Activated CD4-positive, alpha-beta T cell treated with anti-CD3 and anti-CD28 coated beads, Interleukin-2, amount 10 ng/mL, durations not matched to agents 7 days and 5 days (primary cell): ENCODE measurements at places on chromosomes 6 and 20.

DNA sequence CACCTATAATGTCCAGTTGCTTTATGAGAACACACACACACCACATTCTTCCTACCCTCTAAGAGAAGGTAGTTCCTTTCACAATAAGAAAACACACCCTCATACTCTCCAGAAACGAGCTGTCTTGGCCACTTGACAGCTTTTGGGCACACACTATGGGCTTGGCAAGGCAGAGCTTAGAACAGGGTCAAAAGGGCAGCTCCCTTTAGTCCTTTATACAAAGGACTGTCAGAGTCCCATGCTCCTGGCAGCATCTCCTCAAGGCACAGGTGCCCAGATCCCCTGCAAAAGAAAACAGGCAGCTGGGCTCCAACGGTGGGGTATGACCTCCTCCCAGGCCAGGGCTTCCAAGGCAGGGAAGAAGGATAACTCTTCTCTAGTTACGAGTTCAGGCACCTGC, 4.9 kb upstream of the LYRM2 start:
- no peak for DNase-seq

DNA sequence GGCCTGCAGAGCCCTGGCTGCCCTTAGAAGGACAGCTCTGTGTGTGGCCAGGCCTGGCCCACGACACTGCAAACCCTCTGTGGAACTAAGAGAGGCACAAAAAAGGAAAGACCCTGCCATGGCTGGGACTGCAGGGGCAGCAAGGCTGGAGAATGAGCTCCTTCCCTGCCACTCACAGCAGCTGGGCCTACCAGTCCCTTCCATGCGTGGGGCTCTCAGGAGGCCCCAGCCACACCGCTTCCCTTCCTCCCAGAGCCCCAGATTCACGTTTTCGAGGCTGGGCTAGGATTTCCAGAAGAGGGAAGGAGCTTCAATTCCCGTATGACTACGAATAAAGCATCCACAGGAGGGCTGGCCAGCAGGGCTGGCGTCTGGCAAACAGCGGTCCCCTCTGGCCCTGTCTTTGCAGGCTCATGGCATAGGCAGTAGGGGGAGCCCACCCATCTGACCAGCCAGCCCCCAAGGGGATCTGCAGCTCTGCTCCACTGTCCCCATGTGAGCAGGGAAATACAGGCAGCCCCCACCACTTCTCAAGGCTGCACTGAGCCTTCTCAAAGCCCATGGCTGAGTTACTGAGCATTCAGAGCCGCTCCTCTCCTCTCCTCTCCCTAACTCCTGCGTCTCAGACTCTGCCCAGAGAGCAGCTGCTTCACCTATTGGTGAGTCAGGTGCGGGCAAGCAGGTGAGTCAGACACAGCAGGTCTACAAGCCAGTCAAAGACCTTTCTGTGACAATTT, 53.1 kb downstream of the NINL start:
- no peak for DNase-seq

GRCh38 chr6:166085500-166085899, 82.2 kb downstream of the TBXT start:
- DNase-seq: no peak

DNA sequence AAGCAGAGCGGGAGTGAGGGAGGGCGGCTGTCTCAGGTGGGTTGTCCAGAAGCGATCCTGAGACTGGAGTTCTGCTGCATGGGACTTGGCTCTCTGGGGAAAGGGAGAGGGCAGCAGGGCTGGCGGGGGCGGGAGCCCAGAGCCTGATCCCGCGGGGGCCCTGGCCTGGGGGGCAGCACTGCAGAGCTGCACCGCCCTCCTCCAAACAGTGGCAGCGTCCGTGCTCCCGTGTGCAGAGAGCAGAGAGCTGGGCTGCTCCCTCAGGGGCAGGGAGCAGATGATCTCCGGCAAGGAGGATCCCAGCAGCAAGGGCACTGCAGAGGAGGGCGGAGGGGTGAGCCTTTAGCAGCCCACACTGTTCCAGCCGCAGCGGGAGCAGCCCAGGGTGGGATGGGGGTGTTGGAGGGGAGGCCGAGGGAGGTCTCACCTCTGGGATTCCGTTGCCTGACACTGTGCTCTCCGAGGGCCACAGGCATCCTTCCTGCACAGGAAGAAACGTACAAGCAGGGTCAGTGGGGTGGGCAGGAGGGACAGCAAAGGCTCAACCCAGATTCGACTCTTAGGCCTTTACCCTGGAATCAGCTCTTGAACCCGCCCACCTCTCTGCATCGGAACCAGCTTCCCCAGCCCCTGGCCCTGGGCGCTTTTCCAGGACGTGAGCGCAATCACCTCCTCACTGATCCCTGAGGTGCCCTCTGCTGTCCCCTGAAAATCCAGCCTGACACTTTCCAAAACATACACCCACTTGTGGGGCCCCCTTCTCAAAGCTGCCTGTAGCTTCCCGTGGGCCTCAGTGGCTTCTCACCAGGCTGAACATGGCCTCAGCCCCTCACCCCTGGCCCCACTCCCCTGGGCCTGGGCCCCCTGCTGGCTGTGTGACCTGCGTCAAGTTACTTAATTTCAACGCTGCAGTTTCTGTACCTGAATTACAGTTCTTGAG, 32.6 kb upstream of the ZBP1 start:
- no peak for DNase-seq

- no peak for DNase-seq
These were observed 160.0 kb upstream of the RALGAPA2 start for GRCh38 chr20:20872428-20872827.

GRCh38 chr20:1467355-1468116, 887 bp upstream of the NSFL1C start:
- no peak for DNase-seq

GRCh38 chr20:2800521-2801285, at the start of gene CPXM1:
Gene CPXM1 (minus strand): TSS chr20:2800627. CDS start chr20:2800572, 55 bp downstream.
- DNase-seq: no peak

- DNase-seq: no peak
These were observed 159.7 kb upstream of the ZNF337 start for GRCh38 chr20:25856256-25856884.

DNA sequence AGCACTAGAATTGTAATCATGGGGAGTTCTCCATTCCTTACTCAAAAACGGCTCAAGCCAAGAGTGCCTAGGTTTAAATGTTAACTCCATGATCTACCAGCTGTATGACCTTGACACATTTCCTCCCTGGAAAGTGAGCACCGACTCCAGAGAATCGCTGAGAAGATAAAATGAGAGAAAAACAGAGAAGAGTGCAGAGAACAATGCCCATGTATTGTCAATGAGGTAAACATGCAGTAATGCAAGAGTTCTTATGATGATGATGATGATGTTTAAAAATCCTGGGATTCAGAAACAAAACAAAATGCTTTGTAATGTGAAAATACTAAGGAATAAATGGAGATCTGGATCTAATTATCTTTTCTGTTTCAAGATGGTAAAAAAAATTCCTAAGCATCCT, 64.8 kb upstream of the BEND6 start:
- no peak for DNase-seq

GRCh38 chr6:158869826-158870648, 50.9 kb upstream of the EZR start:
- DNase-seq: peak; percentile 94

DNA sequence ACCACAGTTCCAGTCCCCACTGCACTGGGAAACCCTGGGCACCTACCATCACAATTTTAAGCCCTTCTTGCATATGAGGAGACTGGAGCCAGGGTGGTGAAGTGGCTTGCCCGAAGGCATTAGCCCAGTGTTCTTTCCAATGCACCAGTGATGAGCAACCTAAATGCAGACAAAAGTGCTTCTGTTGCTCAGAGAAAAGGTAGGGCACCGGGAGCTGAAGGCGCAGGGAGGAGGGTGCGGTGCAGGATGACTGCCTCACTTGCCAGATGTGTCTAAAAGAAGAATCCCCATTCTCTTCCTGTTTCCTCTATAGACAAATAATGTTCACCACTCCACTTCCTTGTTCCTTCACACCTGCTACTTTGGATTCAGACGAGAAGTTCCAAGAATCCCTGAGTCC, 86.5 kb downstream of the QRSL1 start:
- DNase-seq: no peak

DNA sequence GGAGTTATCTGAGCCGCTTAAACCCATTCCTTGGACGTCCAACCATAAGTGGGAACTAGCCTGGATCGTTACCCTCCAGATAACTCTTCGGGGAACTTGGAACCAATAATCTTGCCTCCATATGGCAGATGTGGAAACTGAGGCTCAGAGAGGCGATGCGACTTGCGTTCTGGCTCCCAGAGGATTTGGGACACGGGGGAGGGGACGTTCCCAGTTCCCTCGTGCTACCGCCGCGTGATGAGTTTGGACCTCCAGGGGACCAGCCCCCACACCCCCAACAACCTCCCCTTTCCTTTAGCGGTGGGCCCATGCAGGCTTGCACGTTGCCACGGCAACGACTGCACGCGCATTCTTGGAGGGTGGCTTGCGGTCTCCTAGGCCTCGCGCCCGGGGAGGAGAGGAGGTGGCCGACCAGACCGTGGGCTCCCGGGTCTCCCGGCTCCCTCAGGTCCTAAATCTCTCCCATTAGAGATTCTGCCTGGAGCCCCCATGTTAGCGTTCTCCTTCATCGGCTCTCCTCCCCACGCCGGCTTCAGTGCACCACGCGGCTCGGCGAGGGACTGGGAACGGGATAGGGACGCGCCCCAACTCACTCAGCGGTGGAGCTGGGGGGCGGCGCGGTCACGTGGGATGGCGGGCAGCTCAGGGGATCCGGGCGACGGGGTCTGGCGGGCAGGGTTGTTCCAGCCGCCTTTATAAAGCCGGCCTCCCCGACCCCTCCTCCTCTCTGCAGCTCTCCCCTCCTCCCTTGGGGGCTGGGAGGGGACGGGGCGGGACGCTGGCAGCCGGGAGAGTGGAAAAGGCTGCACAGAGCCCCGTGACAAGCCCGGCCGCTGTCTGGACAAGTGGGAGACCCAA, at the start of gene PLTP:
PLTP (minus strand) TSS at position 670 of the 858 bp plus-strand sequence. CDS start 703 bp downstream, outside the sequence.
- peak; percentile 27 for DNase-seq

DNA sequence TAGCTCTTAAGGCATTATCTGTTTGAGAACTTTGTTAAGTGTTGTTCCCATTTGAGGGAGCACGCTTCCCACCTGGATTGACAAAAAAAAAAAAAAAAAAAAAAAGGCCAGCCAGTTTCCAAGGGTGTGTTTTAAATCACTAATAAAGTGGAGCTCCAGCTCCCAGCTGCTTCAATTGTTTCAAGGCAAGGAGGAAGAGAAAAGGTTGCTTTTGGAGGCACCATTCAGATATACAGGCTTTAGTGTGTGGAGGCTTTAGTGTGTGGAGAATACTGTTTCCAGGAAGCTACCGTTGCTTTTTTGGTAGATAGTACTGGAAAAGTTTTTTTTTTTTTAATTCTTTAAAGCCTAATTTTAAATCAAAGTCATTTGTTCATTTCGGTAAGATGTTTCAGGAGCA, 17.3 kb downstream of the BMP2 start:
- DNase-seq: no peak

DNA sequence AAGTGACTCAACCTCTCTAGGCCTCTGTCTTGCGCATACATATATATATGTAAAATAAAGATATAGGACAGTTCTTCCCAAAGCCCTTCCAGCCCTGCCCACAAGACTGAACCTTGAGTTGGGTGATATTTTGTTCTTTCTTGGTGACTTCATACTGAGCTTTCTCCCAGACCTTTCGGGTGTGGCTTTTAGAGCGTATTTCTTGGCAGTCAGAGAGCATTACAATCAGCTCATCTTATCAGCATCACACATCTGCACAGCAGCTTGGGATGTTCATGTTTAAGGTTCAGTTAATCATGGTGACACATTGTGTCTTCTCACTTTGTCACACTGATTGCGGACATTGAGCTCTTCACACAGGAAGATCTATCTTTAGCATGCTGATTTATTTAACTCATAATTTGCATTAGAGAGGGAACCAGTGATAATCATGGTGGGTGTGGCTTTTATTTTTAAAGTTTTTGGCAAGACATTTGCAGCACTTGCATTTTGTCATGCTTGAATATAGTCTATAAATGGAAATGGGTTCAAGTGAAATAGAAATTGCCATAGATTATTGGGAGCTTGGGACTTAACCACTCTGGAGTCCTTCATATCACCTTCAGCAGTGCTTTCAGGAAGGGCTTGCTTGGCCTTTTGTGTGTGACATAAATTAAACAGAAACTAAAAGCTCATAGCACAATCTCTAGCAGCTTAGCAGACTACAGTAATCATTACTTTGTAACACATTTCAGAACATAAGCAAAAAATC, 8.3 kb downstream of the KIF3B start:
- DNase-seq: peak; percentile 50

GRCh38 chr6:7939864-7940228, 29.3 kb upstream of the TXNDC5 start:
- DNase-seq: no peak

GRCh38 chr20:58638467-58639181, 12.5 kb upstream of the STX16 start:
- no peak for DNase-seq

- no peak for DNase-seq
These were observed 91.0 kb upstream of the SSTR4 start for GRCh38 chr20:22944062-22944461.

DNA sequence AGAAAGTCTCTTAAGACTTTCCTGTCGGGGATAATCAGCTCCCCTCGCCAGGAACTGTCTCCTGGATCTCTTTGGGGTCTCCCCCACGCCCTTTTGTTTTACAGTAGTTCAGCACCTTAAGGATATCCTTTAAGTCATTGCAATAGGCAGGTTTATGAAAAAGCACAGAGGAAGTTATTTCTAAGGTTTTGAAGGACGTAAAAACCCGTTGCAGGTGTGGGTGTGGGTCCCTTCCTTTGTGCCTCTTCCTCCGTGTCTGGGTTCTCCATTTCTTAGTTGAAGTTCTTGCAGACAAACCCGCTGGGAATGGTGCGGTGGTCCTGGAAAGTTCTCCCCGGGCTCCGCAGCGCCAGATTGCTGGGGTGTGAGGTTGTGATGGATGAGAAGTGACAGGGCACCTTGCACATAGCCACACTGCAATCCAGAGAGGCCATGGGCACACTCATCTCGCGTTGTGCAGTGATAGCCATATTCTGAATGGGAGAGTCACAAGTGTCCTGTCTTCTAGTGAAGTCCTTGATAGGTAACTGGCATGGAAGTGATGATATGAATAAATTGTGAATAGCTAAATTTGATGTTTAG, 65.2 kb downstream of the GTF2H5 start:
- no peak for DNase-seq

DNA sequence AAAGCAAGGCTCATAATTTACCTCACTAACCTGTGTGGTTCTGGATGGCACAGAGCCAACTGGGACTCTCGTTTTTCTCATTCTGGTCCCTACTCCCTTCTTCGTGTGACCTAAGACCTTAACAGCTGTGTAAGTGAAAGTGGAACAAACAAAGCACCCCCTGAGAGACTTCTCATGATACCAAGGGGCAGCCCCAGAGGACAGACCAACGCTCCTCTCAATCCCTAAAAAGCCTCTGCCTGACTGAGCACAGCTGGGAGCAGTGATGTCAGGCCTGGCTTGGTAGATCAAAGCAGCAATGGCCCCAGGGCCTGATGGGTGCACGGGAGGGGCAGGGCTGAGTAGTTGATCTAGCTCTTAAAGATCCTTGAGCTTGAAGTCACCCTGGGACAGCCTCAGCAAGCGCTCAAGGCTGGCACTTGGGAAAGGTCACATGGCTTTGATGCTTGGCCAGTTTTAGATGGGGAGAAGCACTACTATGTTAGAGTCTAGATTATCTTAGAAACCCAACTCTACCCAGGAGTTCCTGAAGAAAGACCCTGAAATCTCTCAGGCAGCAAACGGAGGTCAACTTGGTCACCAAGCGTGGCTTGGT, 16.2 kb upstream of the TGM2 start:
- no peak for DNase-seq

GRCh38 chr6:43921039-43921438, 151.0 kb downstream of the VEGFA start:
- no peak for DNase-seq
